HT-29 (cell line): ENCODE measurements at places on chromosomes 2 and 18. TPM values are rescaled to one million over a fixed set of nuclear protein-coding genes. Genes with fewer than 3 reads are reported as not detected.

GRCh38 chr18:31101183-31102024 lies 817 bp downstream of the DSC2 start:
- DNase-seq, result peak; percentile 40

- DNase-seq, result no peak
These were observed 38.1 kb downstream of the LDLRAD4 start for GRCh38 chr18:13256444-13257305.

The PRSS56 gene
- not detected in 2 replicates for total RNA-seq

The GCA gene
- 32.9 and 33.8 TPM in 2 replicates for total RNA-seq

The EGR4 gene
- total RNA-seq, result 0.37 and 2.2 TPM in 2 replicates

The GAL3ST2 gene
- total RNA-seq, result not detected in 2 replicates
